ENCODE measurements at places on chromosomes 16 and 17.
A peak's percentile ranks its signal among the peaks of the same experiment; 100 is the strongest.

- no peak for DNase-seq
These were observed 9.4 kb upstream of the GNA13 start for GRCh38 chr17:65065906-65066305.

- DNase-seq: no peak
These were observed 134.5 kb downstream of the CDH13 start for GRCh38 chr16:82761236-82761635.

- DNase-seq: no peak
These were observed 92.6 kb downstream of the CLEC16A start for GRCh38 chr16:11036868-11037410.

GRCh38 chr17:58394534-58395223 is 22.7 kb downstream of the RNF43 start:
- DNase-seq: no peak

DNA sequence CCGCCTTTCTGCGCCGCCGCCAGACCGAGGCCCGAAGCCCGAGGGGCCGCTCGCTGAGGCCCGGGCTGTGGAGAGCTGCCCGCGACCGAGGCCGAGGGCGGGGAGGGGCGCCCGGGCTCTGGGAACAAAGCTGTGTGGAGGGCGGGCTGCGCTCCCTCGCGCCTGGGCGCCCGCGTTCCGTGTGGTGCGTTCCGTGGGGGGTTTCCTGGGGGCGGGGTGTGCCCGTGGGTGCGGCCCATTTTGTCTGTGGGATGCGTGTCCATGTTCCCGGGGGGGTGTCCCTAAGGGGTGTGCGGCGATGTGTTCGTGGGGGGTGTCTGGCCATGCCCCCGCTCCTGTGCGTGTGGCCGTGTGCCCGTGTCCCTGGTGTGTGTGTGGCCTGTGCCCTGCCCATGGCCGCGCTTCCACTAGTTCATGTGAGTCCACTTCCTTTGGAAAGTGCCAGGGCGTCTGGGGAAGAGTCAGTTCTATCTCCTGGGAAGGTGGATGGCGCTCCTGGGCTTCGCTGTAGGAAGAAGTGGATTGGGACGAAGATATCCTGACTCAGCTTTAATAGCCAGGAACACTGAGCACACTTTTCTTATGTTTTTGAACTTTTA is 520 bp downstream of the JPT2 start:
- DNase-seq: peak; percentile 4

Measured in stimulated activated CD8-positive, alpha-beta memory T cell treated with anti-CD3 and anti-CD28 coated beads, Interleukin-15, amount 100 ng/mL, for 1 hour (primary cell).